ENCODE measurements at places on chromosomes 7 and 10.

- DNase-seq, result no peak
These were observed 76.5 kb downstream of the ARL5B start for GRCh38 chr10:18735711-18736110.

- no peak for DNase-seq
These were observed 161.4 kb downstream of the TFEC start for GRCh38 chr7:115869190-115869589.

DNA sequence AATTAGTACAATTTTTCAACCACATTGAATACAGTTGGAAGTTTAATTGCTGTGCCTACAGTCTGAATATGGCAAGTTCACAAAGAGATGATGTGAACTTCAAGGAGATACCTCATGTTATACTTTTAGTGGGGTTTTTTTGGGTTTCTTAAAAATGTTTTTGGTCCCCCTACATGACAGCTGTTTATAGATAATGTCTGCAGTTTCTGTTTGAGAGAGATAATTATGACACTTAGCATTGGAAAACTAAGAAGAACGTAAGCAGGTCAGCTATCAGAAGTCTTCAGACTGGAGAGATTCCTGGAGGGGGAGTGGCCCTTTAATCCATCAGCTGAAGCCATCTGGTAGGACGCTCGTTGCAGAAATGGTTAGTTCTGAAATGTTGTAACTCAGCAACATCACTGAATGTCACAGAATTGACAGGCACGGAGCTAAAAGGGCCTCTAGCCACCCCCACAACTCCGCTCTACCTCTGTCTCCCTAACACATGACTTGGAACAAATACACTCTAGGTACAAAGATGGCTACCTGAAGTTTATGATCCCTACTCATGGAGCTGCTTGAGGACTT is 29.0 kb downstream of the TIMM23 start:
- DNase-seq, result no peak

GRCh38 chr10:20885678-20886077 is 11.4 kb downstream of the NEBL start:
- DNase-seq, result no peak

DNA sequence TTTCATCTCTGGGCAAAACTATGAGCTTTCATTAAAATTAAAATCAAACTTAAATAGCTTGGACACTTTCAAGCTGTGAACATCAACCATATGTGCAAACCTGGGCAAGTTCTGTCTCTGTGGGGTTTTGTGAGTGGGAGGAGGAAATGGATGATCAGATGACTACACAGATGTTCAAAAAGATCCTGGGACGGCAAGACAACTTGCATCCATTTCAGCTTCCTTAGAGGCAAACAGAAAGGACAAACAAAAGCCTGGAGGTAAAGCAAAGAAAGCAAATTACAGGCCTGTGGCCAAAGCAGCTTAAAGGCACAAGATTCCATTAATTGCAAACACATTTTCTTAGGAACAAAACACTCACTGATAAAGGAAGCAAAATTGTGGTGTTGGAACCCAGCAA is 222.2 kb downstream of the NEBL start:
- DNase-seq, result no peak

DNA sequence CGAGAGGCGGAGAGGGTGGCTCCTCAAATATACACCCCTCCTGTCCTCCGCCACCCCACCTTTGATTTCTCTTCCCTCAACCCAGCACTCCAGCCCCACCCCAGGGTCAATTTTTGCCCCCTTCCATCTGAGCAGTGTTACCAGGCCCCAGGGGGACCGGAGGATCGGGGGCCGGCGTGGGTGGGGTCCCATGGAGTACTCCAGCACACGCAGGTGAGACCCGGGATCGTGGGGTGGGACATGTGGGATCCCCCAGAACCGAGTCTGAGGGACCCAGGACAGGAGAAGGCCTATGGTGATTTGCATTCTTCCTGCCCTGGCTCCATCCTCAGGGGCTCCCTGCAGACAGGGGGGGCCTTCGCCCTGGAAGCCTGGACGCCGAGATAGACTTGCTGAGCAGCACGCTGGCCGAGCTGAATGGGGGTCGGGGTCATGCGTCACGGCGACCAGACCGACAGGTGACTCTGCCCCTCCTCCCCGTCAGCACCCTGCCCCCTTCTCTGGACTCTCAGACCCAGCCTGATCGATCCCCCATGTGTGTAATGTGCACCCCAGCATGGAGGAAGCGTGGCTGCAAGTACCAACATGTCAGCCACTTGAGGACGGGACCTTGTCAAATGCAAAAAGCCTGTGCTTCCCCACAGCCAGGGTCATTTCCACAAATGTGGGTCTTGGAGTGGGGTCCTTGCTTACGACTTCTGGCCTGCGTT is 744 bp downstream of the TRIP6 start:
- peak; percentile 42 for DNase-seq

GRCh38 chr7:128076196-128076795 is 45.1 kb upstream of the LRRC4 start:
- no peak for DNase-seq

- no peak for DNase-seq
These were observed 64.2 kb downstream of the ARMC3 start for GRCh38 chr10:22992075-22992474.

- no peak for DNase-seq
These were observed 93.8 kb downstream of the PARD3 start for GRCh38 chr10:34721208-34721840.

- DNase-seq, result no peak
These were observed 3.5 kb downstream of the TSC22D4 start for GRCh38 chr7:100475549-100475948.

DNA sequence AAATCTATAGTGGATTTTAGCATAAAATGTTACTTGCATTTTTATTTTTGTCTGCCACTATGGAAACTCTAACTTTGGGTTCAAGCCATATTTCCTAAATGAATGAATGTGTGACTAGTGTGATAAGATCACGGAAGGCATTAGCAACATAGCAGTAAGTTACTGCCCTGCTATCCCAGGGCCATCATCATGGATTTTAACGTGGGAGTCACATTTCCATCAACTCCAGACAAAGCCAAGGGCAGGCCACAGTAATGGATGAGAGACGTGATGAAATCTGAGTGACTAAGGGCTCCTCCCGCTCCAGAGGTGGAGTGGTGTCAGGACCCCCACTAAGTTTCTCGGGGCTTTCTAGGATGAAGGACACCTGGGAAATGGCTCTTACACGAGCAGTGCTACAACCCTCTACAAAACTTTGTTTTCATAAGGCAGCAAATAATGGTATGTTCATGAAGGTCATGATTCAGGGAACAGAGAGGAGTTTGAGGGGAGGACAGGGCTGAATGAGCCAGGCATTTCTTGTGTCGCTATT is 34.3 kb downstream of the C10orf120 start:
- no peak for DNase-seq

GRCh38 chr7:140317597-140317996 is 80.7 kb downstream of the SLC37A3 start:
- no peak for DNase-seq

GRCh38 chr7:51033727-51034520 is 251.2 kb upstream of the GRB10 start:
- no peak for DNase-seq

- DNase-seq, result no peak
These were observed 35.2 kb downstream of the SGCE start for GRCh38 chr7:94620703-94621118.

DNA sequence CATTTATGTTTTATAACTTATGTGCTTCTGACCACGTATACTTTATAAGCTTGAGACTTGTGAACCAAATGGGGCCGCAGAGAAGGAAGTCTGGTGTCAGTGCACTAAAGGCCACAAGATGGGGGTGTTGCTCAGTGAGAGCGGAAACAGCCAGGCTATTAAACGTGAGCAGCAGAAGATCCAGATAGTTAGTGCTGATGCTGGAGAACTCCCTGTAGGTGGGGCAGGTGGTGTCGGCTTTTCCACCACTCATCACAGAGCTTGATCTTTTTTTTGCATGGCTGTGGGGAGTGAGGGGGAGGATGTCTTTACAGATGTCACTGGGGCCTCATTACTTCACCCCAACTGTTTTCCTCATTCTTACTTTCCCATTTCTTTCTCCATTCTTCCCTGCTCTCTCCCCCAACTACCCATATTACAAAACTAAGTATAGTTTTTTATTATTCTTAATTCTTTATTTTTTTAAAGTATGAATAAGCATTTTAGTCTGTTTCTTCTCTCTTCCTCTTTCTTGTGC is 34.7 kb downstream of the ACADSB start:
- DNase-seq, result peak; percentile 70

DNA sequence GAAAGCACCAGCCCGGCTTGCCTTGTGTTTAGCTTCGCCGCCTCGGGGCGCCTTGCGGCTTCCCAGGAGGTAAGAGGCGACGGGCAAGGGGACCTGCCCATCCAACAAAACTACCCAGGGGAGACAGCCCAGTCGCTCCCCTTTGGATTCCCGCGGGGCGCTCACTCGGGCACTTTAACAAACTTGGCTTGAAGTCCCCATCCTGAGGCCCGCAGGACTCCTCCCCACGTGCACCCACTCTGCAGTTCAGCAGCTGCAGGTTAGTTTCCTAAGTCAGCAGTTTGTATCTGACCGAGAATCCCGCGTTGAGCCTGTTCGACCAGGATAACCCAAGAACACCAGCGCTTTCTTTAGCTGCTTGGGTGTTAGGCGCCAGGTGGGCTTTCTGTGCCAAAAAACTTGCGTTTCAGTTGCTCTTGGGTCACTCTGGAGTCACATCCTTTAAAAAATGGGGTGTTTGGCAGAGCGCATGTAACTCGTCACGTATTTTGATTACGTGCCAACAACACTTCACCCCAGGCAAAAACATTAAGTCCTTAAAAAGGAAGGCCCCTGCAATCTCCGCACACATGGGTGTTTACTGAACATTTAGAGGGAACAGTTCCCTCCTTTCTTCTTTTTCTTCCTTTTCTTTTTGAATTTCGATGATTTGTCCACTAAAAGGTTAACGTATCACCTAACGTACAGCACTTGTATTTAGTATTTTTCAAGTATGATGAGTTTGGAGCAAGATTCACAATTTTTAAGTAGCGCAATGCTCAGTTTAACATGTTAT is 876 bp downstream of the DNAH11 start:
- no peak for DNase-seq

DNA sequence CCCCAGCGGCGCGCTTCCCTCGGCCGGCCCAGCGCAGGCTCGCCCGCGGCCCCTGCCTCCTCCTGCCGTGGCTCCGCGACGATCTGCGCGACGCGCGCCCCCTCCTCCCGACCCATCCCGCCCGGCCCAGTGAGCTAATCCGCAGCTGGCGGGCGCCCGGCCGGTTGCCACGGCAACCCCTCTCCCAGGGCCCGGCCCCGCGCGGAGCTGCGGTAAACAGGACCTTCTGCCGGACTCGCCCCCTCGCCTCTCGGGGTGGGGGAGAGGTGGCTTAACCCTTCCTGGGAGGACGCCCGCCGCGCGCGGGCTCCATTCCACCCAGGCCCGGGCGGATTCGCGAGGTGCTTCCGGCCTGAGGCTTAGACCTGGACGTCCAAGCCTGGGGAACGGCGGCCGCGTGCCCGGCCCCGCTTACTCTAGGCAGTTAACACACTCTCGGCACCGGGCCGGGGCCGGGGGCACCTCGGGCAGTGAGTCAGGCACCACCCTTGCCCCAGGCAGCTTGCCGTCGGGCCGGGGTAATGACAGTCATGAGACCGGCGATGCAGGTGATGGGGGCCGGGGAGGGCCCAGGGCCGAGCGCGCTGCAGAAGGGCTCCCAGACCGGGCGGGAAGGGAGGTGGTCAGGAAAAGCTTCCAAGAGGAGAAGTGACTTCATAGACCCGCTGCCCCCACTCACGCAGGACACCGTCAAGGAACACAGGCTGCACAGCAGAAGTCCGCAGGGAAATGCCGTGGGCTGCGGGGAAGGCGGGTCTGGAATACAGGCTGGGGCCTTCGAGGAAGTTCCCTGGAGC is at the start of gene DENND2A:
Gene DENND2A, minus strand, starts transcription at position 87 of the 797 bp plus-strand sequence. CDS start 38,416 bp downstream, outside the sequence.
- peak; percentile 80 for DNase-seq

DNA sequence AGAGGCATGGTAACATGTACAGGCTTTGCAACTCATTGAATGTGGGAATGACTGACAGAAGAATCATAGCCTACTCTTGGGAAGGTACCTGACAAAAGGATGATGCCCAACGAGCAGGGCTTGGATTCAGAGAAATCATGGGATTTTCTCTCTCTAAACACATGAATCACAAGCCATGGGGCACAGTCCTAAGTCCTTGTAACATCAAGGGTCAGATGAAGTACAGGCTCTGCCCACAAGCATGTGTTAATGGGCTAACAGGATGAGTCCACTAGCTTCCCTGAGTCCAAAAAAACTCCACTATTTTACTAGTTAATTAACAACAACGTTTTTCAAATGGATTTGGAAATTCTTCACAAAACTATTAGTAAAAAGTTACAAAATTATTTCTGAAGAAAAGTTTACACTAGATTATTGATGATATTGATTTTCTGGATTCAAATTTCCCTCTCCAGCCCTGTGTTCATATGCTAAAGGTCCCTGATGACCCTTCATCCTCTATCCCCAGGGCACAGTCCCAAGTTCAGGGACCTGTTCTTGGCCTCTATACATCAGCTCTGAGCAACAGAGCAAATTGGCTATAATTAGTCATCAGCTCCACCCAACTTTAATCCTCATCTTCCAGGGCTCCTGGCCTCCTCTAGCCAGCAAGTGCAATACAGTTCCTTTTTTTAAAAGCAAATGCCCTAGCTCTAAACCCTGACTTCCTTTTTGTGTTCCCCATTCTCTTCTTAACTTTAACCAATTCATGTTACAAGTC is 99.8 kb downstream of the GSAP start:
- DNase-seq, result no peak

DNA sequence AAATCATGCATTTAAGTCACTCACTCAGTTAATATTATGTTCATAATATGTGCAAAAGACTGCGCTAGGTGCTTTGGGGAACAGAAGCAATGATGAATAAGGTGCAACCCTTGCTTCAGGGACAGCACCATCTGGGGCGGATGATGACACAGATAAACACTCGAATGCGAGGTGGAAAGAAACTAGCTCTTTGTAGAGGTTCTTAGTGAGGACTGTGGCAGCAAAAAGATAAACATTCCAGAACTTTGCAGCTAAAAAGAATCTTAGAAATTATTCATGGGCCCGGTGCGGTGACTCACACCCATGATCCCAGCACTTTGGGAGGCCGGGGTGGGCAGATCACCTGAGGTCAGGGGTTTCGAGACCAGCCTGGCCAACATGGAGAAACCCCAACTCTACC is 29.8 kb upstream of the CHST15 start:
- no peak for DNase-seq

GRCh38 chr10:4061441-4061951 is 276.5 kb upstream of the KLF6 start:
- no peak for DNase-seq

DNA sequence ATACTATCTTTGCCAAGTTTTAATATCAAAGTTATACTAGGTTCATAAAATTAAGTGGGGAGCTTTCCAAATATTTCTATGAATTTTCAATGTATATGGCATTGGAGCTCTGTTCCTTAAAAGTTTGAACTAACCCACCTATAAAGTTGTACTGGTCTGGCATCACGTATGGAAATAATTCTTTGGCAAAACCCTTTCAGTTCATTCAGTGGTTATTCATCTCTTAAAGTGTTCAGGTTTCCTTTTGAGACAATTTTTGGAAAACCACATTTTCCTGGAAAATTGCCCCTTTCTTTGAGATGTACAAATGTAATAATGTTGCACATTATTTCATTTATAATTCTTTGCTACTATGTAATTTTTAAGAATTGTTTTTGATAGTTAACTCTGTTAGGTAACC is 62.5 kb upstream of the INPP5A start:
- DNase-seq, result no peak

GRCh38 chr10:95792874-95793285 is 36.9 kb downstream of the ENTPD1 start:
- no peak for DNase-seq

GRCh38 chr10:130484468-130485180 is 348.4 kb downstream of the GLRX3 start:
- DNase-seq, result no peak

- no peak for DNase-seq
These were observed 27.6 kb downstream of the AMZ1 start for GRCh38 chr7:2715341-2716231.
